ENCODE measurements at places on chromosomes 7 and 10.

GRCh38 chr10:113176652-113177155 is 226.7 kb downstream of the TCF7L2 start:
- no peak for DNase-seq

DNA sequence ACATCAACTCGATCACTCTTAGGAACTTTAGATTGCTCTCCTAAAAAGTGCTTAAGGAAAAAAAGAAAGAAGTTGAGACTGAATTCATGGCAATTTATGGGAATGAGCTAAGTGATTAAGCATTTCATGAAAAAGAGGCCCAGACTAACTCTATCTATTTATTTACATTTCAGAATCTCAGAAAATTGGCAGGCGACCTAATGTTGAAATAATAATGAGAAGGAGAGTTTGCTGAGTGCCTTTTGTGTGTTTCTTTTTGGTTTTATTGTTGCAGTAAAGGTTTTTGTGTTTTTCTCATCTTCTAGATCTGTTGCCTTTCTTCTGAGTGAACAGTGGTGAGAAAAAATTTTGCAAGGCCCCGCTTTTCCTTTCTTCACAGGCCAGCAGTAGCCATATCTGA is 3.8 kb downstream of the GRK5 start:
- DNase-seq, result no peak

GRCh38 chr7:77335581-77335980 is 80.6 kb downstream of the GSAP start:
- no peak for DNase-seq

DNA sequence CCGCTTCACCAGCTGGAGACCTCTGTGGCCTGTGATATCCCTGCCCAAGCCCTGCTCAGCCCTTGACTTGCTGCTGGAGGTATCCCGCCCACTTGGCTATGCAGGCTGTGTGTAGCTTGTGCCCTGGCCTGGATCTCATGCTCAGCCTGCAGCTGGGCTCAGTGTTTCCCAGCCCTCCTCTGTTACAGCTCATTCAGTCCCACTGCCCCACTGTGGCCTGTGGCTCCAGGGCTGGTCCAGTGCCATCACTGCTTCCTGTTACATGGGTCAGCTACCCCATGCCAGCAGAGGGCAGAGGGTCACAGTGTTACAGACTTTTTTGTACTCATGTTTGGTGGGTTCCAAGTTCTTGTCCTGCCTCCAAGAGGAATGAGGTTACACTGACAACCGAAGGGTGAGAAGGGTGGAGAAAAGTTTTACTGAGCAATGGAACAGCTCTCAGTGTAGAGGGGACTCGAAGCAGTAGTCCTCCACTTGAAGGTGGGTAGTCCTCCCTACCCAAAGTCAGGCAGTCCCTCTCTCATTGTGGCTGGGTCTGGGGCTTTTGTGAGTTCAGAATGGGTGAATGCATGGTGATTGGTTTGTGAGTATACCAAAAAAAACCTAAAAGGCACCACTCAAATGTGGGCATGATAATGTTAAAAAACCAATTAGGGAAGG is 100.4 kb downstream of the ANKRD7 start:
- DNase-seq, result no peak

GRCh38 chr10:54940418-54940817 is 139.4 kb upstream of the PCDH15 start:
- no peak for DNase-seq

DNA sequence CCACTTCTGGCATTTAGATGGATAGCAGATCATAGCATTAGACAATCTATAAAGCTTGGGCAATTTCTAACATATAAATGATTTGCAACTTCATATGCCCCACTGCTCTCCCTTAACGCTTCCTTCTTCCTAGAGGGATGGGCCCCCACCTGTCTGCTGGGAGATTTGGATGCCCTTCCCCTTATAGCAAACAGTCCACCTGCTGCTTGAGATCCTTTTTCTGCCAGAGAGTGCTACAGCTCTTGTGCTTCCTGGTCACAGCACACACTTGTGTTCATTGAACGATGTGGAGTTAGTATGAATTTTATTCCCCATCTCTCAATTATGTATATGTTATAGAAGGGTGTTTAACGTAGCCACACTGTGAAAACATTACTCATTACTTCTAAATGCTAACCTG is 10.4 kb upstream of the PCGF5 start:
- no peak for DNase-seq

DNA sequence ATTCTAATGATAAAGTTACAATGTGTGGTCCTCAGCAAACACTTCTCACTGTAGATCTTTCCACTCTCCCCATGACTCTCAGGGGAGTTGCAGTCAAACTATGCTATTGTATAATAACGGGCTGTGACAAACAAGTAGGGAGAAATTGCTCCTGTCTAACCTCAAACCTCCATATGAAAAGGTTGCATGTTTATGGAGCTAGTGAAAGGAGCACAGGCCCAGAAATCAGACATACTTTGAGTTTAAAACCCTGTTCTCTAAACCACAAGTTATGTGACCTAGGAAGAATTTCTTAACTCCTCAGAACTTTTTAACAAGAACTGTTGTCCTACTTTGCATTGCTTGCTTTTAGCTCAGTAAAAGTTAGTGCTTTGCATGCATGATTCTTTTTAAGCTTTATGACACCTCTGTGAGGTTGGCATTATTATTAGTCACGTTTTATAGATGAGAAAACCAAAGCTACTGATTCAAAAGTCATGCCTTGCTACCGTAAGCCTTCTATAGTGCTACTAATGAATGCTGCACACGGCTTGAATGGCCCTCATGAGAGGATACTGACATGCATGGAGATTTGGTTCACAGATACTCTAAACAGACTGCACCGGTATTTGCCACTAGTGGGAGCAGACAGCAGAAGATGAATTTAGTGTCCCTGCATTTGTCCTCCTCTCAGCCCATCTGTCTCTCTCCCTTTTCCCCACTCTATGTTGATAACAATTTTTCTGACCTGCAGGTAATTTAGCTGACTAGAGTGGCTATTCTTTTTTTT is 129.5 kb upstream of the PCGF5 start:
- no peak for DNase-seq

GRCh38 chr10:122075171-122075570 is 86.2 kb downstream of the TACC2 start:
- no peak for DNase-seq

DNA sequence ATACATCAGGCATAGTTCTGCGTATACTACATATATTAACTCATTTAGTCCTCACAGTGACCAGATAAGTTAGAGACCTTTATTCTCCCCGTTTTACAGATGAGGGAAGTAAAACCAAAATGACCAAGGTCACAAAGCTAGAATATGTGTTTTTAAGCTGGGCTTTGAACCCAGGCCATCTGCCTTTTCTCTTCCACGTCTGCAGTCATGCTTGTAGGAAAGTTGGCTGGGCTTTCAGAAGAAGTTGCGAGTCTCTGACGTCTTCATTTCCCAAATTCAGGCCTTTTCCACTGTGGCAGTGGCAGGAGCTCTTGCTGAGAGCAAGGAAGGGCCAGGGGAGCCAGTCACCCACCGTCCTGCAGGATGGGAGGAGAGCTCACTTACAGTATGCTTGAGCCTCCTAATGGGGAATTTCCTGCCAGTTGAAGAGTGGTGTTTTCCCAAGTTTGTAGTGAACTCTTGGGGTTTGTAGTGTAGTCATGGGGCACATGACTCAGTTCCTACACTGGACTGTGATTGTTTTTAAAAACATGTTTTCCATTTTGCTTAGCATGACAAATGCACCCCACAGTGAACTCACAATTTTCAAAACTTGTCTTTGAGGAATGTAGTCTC is 34.2 kb downstream of the CYP17A1 start:
- no peak for DNase-seq

All from stimulated activated CD8-positive, alpha-beta memory T cell treated with anti-CD3 and anti-CD28 coated beads, Interleukin-2, amount 100 ng/mL, for 48 hours (primary cell).